ENCODE measurements at places on chromosomes 3 and 15. TPM values are rescaled to one million over a fixed set of nuclear protein-coding genes. Genes with fewer than 3 reads are reported as not detected.
A peak's percentile ranks its signal among the peaks of the same experiment; 100 is the strongest.

DNA sequence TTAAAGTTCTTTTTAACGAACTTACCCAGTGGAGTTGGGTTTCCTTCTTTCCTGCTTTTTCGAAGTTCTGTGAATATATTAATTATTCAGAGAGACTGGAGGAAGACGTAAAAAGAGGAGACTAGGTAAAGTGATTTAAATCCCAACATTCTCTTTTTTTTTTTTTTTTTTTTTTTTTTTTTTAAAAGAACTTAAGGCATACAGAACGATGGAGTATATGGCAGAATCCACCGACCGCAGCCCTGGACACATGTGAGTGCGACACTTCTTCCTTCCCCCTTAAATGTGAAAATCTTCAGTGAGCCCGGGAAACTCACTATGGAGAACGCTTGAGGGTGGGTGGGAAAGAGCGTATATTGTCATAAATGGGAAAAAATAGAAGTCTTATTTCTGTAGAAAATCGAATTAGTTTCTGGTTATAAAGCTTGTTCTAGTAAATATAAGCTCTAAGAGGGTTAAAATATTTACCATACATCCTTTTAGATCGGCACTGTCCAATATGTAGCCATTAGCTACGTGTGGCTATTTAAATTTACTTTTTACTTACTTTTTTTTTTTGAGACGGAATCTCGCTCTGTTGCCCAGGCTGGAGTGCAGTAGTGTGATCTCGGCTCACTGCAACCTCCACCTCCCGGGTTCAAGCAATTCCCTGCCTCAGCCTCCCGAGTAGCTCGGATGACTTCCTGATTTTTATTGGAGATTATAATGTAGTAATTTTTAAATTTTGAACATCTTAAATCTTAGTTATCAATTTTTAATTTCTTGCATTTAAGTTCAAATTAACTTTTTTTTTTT lies 892 bp downstream of the NMD3 start:
- no peak for DNase-seq

GRCh38 chr3:52310861-52311575 lies 5.1 kb upstream of the DNAH1 start:
- no peak for DNase-seq

DNA sequence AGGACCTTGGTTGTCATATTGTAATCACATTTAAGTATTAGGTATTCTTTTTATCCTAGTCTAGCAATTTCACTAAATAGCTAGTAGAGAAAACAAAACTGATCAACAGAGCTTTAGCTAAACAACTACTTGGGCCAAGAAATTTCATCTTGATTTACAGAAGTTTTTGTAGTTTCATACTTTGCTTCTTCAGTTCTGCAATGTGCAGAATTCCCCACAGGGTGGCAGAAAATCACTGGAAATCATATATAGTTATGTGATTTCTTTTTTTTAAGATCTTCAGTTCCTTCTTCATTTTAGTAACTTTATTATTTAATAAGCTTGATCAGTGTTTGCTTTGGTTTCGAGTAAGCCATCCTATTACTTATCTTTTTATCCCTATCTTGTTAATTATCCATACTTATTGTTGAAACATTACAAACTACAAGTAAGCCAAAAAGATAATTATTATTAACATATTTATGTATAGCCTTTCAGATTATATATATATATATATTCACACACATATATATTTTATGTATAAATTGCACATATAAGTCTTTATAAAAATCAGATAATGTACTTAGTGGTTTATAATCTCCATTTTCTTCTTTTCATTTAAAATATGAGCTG lies 2.2 kb upstream of the BNIP2 start:
- DNase-seq = peak; percentile 30

The CCR1 gene
- total RNA-seq = not detected

DNA sequence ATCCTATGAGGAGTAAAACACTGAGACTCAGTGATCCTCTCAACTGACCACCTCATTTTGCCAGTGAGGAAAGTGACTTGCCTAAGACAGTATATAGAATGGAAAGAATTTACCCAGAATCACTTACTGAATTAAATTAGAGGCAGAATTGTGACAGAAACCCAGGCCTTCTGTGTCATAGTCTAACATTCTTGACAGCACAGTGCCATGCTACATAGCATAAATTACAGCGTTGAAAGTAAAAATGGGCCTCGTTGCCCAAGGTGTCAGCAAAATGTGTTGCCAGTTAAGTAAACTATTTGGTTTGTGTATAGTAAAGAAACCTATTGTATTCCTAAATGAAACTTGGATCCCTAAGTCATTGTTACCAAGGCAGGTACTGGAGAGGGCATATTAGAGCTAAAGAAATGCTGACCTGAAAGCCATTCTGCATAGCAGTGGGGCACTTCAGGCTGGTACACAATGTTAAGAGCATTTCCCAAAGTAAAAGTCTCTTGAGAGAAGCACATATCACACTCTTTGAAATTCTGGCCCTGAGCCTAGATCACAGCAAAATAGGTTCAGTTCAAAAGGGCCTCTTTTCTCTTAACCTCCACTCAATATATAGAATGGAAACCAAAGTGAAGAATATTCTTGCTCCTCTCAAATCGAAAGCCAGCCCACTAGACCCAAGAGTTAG lies 53.8 kb downstream of the HMG20A start:
- DNase-seq = no peak

The CPNE9 gene
- total RNA-seq = 54.6 TPM

DNA sequence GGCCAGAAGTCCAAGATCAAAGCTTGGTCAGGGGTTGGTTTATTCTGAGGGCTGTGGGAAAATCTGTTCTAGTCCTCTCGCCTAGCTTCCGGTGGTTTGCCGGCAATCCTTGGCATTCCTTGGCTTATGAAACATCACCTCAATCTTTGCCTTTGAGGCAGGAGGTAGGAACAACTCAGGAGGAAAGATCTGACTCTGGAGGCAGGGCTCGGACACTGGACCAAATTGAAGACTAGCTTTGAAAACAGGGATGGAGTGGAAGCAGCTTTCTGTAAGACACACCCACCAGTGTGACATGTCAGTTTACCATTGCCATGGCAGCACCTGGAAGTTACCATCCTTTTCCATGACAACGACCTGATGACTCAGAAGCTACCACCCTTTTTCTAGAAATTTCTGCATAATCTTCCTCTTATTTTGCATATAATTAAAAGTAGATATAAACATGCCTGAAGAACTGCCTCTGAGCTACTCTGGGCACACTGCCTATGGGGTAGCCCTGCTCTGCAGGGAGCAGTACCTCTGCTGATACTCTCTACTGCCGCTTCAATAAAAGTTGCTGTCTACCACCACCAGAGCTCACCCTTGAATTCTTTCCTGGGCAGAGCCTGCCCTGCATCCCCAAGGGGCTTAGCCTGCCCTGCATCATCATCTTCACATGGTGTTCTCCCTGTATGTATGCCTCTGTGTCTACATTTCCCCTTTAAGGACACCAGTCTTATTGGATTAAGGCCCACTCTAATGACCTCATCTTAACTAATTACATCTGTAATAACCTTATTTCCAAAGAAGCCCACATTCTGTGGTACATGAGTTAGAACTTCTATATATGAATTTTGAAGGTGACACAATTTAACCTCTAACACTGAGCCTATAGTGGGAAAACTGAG lies 38.3 kb upstream of the TM4SF4 start:
- no peak for DNase-seq

The EPHA3 gene
- total RNA-seq = 9.9 TPM

The ADGRG7 gene
- not detected for total RNA-seq

DNA sequence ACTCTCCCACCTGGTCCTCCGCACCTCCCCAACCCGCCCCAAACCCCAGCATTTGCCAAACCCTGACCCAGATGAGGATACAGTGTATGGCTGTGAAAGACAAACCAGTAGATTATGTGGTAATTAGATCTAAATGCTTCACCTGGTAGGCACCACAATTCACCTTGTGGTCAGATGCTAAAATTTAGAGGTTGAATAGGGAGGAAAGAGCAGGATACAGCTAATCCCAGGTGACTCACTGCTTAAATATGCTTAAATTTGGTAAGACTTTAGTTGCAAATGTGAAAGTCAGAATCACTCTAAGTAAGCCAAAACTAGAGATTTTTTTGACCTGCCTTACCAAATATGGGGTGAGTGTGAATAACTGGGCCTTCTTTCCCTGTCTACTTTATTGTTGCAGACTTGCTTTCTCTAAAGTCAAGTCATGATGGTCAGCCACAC lies 105.5 kb downstream of the MME start:
- DNase-seq = no peak

DNA sequence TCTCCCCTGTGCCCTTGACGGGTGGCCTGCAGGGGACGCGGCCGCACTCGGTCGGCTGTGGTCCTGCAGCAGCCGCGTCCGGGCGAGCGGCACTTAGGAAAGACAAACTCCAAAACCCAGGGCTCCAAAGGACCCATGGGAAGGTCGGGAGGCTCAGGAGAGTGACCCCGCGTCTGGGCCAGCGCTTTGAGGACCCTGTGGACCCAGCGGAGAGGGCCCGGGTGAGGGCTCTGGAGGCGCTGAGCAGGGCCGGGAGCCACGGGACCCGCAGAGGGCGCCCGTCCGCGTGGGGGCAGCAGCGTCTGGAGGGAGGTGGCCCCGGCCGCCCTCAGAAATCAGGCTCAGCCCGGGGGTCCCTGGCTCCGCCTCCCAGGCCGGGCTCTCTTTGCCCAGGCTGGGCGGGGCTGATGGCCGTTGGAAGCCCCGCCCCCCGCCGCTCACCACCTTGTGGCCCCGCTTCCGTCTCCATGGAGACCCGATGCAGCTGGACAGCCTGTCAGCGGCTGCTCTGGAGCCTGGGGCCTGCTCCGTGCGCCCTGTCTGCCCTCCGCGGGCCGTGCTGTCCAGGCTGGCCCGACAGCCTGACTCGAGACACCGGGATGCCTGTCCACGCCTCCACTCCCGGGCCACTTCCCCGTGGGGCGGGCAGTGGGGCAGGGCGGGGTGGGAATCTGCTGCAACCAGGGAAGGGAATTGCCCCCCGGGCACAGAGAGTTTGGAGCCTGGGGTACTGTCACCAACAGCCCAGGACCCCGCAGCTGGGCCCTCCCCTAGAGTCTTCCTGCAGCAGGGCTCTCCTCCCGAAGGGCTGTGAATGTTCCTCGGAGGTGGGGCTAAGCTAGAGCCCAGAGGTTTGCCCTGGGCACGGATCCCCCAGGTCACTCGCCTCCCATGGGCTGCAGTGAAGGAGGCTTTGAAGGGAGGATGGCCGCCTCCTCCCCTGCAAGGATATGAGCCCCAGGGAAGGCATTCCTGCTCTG lies 34.8 kb upstream of the RPL32 start:
- peak; percentile 87 for DNase-seq

DNA sequence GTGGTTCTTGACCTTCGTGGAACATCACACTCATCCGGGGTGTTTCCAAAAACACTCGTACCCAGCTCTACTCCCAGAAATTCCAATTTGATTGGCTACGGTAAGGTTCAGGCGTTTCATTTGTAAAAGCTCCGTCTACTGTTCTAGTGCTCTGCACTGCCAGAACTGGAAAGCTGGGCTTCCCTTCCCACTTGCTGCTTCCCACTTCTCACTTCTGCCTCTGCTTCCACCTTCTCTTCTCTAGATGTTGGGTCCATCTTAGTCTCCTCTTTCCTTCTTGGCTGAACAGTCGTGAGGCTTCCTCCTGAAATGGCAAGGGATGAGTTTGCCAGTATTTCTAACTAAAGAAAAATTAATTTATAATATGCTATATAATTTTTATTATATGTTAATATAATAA lies 29.8 kb upstream of the RHCG start:
- no peak for DNase-seq

The PLCH1 gene
- 1.1 TPM for total RNA-seq

DNA sequence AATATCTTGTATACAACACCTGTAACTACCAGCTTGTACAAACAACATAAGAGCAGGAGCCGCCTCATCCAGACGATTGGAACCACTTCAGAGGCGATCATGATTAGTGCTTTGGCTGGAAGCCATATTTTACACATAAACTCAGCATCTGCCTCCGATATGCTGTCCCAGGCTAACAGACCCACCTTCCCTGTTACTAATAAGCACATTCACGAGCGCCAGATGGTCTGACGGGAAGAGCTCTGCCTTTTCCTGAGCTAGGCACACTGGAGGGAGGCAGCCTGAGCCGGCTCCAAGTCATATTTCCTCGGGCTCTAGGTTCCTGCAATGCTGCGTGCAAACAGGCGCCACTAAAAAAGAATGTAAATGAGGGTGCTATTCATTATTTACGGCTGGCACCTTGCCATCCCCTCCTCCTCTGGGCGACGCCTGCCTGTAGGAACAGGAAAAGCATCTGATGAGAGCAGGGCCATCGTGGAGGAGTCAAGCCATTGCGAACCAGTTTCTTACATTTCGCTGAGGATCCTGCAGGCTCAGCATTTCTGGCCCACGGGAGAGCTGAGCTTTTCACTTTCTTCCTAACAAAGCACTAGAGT lies 98.2 kb downstream of the ANXA2 start:
- DNase-seq = no peak

GRCh38 chr3:14119651-14120050 lies 5.0 kb downstream of the CHCHD4 start:
- DNase-seq = no peak

- no peak for DNase-seq
Measured at GRCh38 chr15:27723821-27724220, 375.3 kb downstream of the OCA2 start.
